ENCODE measurements at places on chromosomes 13 and 19.

- DNase-seq = no peak
Measured at GRCh38 chr19:5114727-5115126, 145.8 kb downstream of the KDM4B start.

GRCh38 chr19:6250024-6250615, 29.7 kb downstream of the MLLT1 start:
- DNase-seq = no peak

DNA sequence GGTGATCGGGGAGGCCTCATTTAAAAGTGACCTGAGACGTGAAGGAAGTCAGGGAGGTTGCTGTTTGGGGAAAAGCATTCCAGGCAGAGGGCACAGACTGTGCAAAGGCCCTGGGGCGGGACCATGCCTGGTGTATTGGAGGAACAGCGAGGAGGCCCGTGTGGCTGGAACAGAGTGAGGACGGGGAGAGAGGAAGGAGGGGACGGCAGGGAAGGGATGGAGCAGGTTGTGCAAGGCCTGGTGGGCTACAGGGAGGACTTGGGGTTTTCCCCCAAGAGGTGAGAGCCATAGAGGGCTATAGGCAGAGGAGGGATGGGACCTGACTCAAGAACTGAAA, 17.2 kb downstream of the PTPRS start:
- DNase-seq = no peak

- DNase-seq = no peak
Measured at GRCh38 chr19:12946731-12947496, 1.3 kb downstream of the RAD23A start.

GRCh38 chr13:59806801-59807200, 356.9 kb downstream of the DIAPH3 start:
- no peak for DNase-seq

- no peak for DNase-seq
Measured at GRCh38 chr13:83753912-83754624, 128.2 kb downstream of the SLITRK1 start.

DNA sequence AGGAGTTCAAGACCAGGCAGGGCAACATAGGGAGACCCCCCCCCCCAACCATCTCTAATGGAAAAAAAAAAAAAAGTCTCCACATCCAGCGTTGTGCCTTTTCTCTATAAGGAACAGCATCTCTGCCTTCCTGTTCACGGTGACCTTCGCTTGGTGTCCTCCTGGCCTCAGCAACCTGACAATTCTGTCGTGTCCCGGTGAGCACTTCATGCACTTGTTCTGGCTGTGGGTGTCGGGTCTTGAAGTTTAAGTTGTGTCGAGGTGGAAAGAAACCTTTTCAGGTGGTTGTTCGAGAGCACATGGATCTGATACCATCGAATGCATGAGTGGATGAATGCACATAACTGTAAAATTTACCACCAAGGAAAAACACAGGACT, 594 bp downstream of the ZNF559 start:
- no peak for DNase-seq

DNA sequence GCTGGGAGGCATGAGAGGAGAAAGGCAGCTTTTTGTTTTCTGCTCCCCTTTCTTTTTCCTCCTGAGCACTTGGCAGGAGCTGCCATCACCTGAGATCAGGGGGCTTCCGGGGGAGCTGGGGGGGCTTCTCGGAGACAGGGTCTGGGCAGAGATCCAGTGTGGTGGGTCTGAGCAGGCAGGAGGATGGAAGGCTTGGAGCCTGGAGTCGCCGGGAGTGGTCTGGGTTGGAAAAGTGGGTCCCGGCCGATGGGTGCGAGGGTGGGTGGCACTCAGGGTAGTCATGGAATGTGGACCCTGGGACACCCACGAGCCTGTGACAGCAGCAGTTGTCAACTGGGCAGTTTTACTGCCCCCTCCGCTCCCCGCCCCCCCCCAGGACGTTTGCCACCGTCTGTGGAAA, 2.2 kb upstream of the ADM5 start:
- DNase-seq = no peak

DNA sequence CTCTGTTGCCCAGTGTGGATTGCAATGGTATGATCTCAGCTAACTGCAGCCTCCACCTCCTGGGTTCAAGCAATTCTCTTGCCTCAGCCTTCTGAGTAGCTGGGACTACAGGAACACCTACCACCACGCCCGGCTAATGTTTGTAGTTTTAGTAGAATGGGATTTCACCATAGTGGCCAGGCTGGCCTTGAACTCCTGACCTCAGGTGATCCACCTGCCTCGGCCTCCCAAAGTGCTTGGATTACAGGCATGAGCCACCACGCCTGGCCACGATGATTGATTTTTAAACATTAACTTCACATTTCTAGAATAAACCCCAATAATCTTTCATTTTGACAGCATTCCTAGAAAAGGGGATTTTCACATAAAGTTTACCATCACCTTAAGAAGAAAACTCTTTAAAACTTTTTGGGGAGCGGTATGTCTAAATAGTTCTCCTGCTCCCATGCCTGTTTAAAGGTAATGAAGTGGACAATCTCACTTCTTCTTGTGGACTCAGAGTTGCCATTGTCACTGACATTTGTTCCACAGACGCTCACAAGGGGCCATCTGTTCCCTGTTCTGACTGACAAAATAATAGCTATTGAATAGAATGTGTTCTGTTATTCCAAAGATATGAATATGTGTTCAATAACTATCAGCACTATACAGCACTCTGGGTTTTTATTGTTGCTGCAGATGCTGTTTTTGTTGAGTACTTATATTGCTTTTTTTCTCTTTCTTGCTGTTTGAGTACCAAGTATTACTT, 66.1 kb upstream of the C1QTNF9B start:
- DNase-seq = no peak

- DNase-seq = no peak
Measured at GRCh38 chr13:29868581-29868980, 18.2 kb upstream of the UBL3 start.

GRCh38 chr13:55361141-55361540, 1779.6 kb upstream of the PRR20A start:
- no peak for DNase-seq

DNA sequence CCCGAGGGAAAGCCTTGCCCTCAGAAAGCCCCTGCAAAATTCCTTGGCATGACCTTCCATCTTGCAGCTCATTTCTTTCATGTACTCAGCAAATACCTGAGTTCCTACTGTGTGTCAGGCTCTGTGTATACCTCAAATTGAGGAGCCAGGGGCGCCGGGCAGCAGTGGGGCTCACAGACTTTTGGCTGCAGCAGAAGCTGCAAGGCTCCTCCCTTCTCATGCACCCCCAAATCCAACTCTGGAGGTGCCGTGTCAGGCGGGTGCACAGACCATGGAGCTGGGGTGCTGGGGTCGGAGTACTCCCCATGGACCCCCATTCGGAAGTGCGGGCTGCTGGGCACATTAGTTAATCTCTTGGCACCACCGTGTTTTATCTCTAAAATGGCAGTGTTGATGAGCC, 72.3 kb downstream of the COL4A2 start:
- DNase-seq = no peak

DNA sequence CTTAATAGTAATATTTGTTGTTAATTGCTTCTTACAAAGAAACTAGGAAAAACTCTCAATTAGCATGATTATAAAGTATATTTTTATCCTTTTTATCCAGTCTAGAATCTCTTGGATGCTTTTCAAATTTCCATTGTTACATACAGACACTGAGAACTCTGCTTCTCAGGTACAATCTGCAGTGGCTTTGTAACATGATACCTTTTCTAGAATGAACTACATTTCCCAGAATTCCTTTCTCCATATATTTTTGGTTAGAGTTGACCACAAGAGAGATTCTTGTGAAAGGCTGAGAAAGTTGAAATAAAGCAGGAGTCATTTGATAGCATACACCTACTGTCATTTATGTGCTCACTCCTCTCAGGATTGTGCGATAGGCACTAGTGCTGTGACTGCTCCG, 148.6 kb downstream of the SLITRK6 start:
- DNase-seq = no peak

DNA sequence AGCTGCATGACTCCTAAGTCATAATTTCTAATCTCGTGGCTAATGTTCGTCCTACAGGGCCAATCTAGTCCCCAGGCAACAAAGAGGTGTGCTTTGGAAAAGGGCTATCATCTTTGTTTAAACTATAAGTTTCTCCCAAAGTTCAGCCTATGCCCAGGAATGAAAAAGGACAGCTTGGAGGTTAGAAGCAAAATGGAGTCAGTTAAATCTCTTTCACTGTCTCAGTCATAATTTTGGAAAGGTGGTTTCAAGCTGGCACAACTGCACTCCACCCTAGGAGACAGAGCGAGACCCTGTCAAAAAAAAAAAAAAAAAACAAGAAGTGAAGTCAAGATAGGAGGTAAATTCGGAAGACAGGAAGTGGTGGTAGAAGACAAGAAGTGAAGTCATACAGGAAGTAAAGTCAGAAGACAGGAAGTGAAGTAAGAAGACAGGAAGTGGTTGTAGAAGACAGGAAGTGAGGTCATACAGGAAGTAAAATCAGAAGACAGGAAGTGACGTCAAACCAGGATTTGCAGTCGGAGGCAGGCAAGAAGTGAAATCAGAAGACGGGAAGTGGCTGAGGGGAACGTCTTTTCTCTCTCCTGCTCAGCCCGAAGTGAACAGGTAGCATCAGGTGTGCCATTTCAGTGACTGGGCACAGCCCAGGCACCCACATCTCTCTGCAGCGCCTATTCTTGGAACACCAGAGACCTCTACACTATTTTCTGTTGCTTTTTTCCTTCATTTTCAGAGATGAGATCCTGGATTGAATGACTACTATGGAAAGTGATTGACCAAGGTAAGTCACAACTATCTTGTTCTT, 32.2 kb downstream of the GP6 start:
- peak; percentile 58 for DNase-seq

GRCh38 chr19:39263912-39264305, 4.3 kb upstream of the IFNL2 start:
- DNase-seq = no peak

GRCh38 chr13:31377946-31378345, 178.2 kb downstream of the B3GLCT start:
- DNase-seq = no peak

GRCh38 chr13:24038841-24039330, 121.6 kb upstream of the SPATA13 start:
- DNase-seq = no peak

DNA sequence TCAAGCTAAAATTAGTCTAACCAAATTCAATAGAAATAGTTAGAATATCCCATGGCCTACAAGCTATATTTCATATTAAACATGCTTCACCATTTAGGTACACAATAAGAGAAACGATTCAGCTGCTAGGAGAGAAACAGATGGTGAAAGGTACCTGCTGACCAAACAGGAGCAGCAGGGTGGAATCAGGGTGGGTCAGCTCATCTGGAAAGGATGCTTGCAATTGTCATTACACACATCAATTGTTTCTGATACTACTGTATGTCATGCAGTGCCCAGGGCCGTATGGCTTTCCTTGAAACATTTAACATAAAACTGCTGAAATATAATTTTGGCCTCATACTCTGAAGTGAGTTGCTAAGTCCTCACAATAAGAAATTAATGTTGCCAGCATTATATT, 776.0 kb downstream of the DACH1 start:
- no peak for DNase-seq

- no peak for DNase-seq
Measured at GRCh38 chr13:26050568-26051230, 1.1 kb downstream of the SHISA2 start.

Data from NCI-H2029 treated with DMSO at 0.1 percent for 48 hours (cell line).